ENCODE measurements at places on chromosomes 1 and 21.

- DNase-seq: no peak
These were observed 2.0 kb upstream of the SMYD3 start for GRCh38 chr1:246508897-246509688.

GRCh38 chr1:81121306-81121705 is 679.4 kb upstream of the ADGRL2 start:
- DNase-seq: no peak

DNA sequence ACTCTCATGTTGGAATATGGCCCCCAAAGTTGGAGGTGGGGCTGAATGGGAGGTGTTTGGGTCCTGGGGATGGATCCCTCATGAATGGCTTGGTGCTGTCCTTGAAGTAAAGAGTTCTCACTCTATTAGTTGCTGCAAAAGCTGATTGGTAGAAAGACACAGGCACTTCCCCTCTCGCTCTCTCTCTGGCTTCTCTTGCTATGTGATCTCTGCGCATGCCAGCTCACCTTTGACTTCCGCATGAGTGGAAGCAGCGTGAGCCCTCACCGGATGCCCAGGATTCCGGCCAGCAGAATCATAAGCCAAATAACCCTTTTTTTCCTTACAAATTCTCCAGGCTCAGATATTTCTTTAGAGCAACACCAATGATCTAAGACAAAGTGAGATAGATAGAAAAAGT is 20.9 kb upstream of the CCSAP start:
- no peak for DNase-seq

DNA sequence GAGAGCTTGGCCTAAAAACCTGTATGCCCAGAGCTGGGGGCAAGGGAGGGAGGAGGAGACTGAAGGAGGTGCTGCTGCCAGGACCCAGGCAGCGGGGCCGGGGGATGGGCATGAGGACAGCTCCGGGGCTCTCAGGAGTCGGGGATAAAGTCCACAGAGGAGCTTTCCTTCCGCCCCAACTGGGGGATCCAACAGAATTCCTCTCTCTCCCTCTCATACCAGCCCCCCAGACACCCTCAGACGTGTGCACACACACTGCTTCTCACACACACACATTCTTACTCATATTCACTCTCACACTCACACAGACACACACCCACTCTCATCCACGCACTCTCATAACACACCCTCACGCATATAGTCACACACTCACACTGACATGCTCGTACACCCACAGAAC is 39.1 kb downstream of the SYF2 start:
- no peak for DNase-seq

All from activated gamma-delta T cell treated with anti-CD3 and anti-CD28 coated beads, Interleukin-2, amount 50 U/mL, for 16 hours (primary cell).